NCI-H2227 treated with DMSO at 0.1 percent for 48 hours (cell line): ENCODE measurements at places on chromosomes 7 and 10.
A peak's percentile ranks its signal among the peaks of the same experiment; 100 is the strongest.

DNA sequence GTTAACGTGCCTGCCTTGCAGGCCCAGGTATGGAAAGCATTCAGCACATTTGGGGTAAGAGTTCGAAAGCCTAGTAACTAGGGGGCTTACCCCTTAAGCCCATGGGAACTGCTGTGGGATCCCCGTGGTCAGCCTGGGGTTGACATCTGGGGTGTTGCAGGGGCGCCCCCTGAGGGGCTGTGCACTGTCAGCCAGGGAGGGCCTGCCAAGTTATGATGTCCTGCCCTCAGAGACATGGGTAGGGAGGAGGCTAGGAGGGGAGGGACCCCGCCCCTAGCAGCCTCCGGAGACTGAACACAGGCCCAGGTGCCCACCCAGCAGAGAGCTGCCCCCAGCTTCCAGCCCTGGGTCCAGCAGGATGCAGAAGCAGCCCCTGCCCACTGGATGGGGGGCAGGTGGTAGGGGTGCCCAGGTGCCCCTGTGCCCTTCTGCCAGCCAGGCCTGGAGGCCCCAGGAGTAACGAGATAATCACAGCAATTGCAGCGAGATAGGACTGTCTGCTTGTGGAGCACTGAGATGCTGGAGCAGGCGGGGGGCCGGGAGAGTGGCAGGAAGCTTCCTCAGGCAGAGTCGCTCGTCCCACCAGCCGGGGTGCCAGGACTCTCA lies 153.3 kb downstream of the UBE2H start:
- no peak for DNase-seq

GRCh38 chr7:38374507-38374906 lies 101.1 kb upstream of the TARP start:
- no peak for DNase-seq

GRCh38 chr7:121302214-121302745 lies 26.5 kb upstream of the WNT16 start:
- no peak for DNase-seq

- peak; percentile 21 for DNase-seq
Observed at GRCh38 chr10:77201135-77202106, 436.2 kb downstream of the KCNMA1 start.

GRCh38 chr10:102624751-102625645 lies 19.3 kb upstream of the TRIM8 start:
- DNase-seq: no peak
